ENCODE measurements at places on chromosomes 1 and 21. TPM values are rescaled to one million over a fixed set of nuclear protein-coding genes. Genes with fewer than 3 reads are reported as not detected.

The MCOLN2 gene
- 103 TPM for total RNA-seq

The ROR1 gene
- 2.5 TPM for total RNA-seq

The ZFYVE9 gene
- 4.0 TPM for total RNA-seq

The PRAMEF25 gene
- total RNA-seq: not detected

The OBSCN gene
- total RNA-seq: 45.2 TPM

The TFF3 gene
- not detected for total RNA-seq

The NCF2 gene
- 13.5 TPM for total RNA-seq

The TFAP2E gene
- 1.4 TPM for total RNA-seq

The GPR25 gene
- total RNA-seq: not detected

The DMRTA2 gene
- total RNA-seq: not detected

The PDC gene
- not detected for total RNA-seq

The OXCT2 gene
- 0.17 TPM for total RNA-seq

Data from OCI-LY7 (cell line).